Right kidney (tissue), 9 donors: ENCODE measurements at places on chromosomes 11 and 22.
A peak's percentile ranks its signal among the peaks of the same experiment; 100 is the strongest.

DNA sequence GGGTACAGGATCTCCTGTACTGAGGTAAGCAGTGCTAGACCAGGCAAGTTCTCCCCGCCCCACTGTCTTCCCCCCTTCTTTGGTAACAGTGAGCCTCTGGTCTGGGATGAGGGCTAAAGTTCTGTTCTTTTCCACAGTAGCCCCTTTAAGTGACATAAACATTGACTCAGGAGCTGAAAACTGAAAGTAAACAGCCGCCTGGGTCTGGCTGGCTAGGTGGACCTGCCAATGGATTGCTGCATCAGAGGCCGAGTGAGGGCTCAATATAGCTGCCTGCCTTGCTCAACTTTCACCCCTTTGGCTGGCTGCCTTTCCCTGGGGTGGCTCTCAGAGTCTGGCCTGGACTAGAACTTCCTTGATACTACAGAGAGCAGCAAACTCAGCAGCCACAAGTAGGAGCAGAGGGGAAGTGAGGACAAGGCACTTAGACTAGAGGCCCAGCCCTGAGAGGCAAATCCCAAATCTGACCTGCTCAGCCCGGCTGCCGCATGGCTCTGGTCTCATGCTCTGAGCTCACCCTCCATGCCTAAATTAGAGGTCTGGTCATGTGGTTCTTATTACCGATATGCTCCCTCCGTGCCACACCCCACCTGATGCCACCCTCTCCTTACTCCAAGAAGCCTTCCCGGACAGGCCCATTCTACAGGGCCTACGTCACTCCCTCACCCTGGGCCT, 9.6 kb upstream of the UCP3 start:
- no peak for DNase-seq

- DNase-seq, result no peak
These were observed 17.1 kb downstream of the PCF11 start for GRCh38 chr11:83174008-83174407.

GRCh38 chr11:33879375-33879774, 12.5 kb downstream of the LMO2 start:
- no peak for DNase-seq

- DNase-seq, result peak; percentile 45
These were observed 31.5 kb upstream of the SLC22A12 start for GRCh38 chr11:64559351-64560138.

GRCh38 chr11:85751724-85752123, 59.2 kb downstream of the SYTL2 start:
- DNase-seq, result no peak

GRCh38 chr11:120399307-120399706, 63.1 kb downstream of the ARHGEF12 start:
- DNase-seq, result no peak

DNA sequence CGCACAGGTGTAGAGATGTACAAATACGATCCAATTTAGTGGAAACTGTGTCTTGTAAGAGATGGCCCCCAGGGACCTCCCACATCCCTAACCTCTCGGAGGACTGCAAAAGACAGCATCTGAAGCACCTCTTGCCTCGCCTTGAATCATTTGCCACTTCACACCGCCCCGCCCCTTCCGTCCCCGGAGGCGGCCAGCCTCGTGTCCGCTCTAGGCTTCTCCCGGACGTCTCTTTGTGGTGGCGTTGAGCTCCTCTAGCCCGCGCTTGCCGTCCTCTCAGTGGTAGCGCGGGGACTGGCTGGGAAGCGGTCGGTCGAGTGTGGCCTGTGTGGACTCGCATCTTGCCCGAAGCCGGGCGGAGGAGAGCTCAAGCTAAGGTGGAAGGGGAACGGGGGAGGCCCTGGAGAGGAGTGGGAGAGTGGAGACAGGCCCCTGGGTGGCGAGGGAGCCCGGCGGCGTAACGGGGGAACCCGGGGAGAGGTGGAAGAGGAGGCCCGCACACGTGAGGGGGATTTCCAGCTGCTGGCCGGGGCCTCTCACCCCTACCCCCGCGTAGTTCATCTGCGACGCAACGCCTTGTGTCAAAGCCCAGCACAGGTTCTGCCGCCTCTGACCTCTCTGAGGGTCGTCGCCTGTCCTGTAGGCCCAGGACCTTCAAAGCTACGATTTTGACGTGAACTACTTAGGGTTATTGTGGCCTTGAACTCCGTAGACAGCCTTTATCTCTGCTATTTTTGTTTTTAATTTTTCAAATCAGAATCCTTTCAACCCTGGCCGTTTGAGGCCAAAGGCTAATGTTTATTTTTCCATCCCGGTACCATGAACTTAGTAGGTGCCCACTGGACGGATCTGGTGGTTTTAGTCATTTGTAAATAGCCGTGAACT, at the start of gene ARL14EP:
ARL14EP (plus strand) TSS at position 279 of the 885 bp plus-strand sequence. CDS start 7,845 bp downstream, outside the sequence.
- DNase-seq, result peak; percentile 92

DNA sequence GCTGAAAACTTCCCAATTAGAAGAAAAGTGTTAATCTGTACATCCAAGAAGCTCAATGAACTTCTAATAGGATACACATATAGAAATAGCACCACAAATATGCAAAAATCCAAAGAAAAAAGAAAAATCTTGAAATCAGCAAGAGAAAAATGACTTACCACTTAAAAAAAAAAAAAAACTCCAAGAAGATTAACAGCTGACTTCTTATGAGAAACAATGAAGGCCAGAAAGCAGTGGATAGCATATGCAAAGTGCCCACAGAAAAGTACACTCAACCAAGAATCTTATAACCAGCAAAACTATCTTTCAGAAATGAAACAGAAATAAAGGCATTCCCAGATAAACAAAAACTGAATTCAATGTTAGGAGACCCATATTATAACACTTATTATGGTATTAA, 29.9 kb upstream of the OR5B12 start:
- DNase-seq, result no peak

GRCh38 chr11:11010624-11011127, 152.8 kb upstream of the ZBED5 start:
- no peak for DNase-seq

GRCh38 chr22:40659166-40659565, 20.1 kb upstream of the MCHR1 start:
- DNase-seq, result no peak
